NCI-H2081 treated with DMSO at 0.1 percent for 48 hours (cell line): ENCODE measurements at places on chromosomes 3 and 15.

DNA sequence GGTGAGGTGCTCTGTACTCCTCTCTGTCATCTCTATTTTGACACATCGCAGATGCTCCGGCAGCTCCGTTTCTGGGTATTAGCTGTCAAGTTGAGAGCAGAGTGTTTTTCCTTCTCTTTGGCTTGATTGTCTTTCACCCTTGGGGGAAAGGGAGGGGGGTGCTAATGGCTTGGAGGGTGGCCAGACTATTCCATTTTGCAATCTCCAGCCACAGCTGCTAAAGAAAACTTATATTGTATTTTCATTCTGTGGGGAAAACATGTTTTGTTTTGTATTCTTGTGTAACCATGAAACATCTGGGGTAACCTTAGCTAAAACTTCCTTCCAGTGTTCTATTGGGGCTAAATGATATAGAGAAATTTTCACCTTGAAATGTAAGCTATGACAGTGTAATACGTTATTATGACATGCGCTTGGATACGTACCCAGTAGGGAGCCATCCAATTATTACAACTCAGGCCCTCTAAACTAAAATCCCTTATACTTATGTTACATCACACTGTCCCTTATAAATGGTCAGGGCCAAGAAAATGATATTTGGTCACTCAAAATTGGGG lies 14.0 kb upstream of the LARP6 start:
- no peak for DNase-seq

- DNase-seq = no peak
Measured at GRCh38 chr15:35244227-35244626, 159.1 kb upstream of the NANOGP8 start.

DNA sequence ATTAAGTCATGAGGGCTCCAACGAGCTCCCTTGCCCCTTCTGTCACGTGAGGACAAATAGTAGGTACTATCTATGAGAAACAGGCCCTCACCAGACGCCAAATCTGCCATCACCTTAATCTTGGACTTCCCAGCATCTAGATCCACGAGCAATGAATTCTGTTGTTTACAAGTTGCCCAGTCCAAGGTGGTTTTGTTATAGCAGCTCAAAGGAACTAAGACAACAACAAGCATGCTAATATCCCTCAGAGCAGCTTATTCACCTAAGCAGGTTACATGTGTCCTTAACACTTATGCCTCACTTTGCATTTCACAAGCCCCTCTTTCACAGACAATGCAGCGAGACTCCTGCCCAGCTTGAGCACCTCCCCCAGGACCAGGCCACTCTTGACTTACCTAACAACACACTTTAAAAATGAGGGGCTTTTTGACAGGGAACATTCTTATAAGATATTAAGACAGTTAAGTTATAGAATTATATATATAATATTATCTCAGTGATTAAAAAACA lies 219.5 kb downstream of the PLCH1 start:
- no peak for DNase-seq

GRCh38 chr15:68312701-68313204 lies 35.2 kb downstream of the FEM1B start:
- DNase-seq = no peak

- DNase-seq = no peak
Measured at GRCh38 chr15:52567871-52568600, 794 bp downstream of the ARPP19 start.

GRCh38 chr3:184409331-184409926 lies 29.6 kb downstream of the CHRD start:
- DNase-seq = no peak

DNA sequence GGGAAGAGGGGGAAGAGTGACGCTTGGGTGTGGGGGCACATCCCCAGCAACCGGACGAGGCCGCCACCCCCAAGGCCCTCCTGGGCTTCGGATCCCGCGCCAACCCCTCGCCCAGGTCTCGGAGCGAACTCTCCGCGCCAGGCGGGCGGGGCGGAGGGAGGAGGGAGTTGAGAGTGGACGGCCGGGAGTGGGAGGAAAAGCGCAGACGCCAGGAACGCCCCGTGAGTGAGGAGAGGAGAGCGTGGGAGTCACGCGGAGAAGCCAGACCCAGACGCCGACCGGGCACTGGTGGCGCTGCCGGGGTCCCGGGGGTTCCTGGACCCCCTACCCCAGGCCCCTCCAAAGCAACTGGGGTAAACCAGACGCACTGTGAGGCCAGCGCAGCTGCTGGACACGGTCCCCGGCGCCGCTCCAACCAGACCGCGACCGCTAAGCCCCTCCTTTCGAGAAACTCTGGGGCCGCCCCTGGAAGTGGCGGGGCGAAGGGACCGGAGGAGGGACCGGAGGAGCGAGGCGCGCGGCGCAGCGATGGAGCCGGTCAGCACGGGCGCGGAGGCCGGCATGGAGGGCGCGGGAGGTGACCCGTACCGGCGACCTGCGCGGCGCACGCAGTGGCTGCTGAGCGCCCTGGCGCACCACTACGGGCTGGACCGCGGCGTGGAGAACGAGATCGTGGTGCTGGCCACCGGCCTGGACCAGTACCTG lies at the start of gene EFCC1:
TSS of gene EFCC1 (plus strand) at position 204 of the 705 bp plus-strand sequence. CDS start at position 529, 325 bp downstream.
- no peak for DNase-seq

DNA sequence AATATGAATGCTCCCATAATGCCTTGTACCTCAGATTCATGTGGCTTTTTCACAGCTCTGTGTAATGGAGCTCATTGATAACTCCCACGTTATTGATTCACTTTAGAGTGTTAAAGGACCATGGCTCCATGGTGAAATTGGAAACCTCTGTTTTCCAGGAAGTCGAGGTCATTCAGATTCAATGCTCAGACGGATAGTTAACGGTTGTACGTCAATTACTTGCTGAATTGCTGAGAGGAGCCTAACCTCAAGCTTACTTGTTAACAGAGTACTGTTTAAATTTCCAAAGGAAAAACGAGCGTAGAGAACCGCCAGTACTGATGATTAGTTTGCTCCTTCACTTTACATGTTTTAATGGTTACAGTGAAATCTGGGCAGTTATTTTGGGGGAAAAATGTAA lies 11.1 kb downstream of the ABHD17C start:
- DNase-seq = no peak

DNA sequence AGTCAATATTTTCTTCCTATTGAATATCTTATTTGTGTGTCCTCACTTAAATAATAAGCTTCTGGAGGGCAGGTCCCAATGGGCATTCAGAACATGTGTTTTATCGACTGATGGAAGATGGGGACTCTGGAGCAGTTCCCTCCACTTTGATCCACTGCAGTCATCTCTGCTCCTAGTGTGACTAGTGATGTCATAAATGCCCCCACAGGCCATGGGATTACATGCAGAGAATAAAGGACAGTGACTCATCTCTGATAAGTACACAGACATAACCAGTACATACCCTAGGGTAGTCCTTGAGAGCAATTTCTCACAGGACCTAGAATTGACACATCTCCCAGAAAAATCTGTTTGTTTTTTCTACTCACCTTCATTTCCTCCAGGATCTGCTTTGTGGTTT lies 49.4 kb upstream of the FMN1 start:
- DNase-seq = no peak

GRCh38 chr3:198079771-198080520 lies 119.9 kb downstream of the LMLN start:
- DNase-seq = no peak

DNA sequence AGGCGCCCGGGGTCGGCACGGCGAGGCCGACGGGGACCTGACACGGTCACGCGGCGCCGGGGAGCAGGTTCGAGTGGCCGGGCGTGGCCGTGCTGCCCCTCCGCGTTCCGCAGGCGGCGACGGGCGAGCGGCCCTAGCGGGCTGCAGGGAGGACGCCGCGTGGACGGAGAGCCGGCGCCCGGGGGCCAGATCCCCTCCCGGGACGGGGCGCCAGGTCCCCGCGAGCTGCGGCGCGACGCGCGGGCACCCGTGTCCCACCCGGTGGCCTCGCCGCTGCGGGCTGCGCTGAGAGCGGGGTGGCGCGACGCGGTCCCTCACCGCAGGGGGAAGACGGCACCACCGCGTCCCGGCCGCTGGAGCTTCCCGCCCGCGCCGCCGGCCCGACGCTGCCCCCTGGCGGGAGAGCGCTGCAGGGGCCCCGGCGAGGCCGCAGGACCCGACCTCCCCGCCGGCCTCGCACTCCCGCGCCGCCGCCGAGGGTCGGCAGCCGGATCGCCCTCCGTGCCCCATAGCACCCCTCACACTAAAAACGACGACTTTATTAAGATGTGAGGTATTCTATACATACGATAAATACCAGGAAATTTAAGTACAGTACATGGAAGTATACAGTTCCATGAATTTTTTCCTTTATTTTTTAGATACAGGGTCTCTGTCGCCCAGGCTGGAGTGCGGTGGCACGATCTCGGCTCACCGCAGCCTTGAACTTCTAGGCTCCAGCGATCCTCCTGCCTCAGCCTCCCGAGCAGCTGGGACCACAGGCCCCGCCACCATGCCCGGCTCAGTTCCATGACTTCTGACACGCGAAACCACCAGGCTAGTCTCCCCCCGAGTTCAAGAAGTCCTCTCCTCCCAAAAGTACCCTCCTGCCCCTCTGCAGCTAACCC lies 1.3 kb upstream of the PIGZ start:
- DNase-seq = no peak

DNA sequence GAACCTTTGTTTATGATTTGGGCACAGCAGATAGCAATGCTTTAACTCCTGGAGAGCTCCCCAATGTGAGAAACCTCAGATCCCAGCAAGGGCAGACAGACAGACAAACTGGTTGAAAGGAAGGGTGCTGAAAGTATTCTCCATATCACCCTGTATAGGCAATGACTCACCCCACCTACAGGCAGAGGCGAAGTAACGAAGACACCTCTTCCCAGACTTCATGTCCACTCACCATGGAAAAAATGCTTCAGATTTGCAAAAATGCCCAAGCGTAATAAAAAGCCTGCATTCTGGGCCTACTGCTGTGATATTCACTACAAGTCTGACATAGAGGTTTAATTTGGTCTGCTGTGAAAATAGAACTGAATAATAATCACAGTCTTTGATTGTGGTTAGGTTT lies 50.5 kb downstream of the THBS1 start:
- DNase-seq = no peak

DNA sequence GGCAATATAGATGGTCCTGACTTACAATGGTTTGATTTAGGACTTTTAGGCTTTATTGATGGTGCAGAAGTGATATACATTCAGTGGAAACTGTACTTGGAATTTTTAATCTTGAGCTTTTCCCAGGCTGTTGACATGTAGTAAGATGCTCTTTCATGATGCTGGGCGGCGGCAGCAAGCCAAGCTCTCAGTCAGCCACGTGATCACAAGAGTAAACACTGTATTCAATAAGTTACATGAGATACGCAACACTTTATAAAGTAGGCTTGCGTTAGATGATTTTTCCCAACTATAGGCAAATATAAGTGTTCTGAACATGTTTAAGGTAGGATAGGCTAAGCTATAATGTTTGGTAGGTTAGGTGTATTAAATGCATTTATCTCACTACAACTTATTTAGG lies 17.9 kb downstream of the PARP9 start:
- DNase-seq = no peak

DNA sequence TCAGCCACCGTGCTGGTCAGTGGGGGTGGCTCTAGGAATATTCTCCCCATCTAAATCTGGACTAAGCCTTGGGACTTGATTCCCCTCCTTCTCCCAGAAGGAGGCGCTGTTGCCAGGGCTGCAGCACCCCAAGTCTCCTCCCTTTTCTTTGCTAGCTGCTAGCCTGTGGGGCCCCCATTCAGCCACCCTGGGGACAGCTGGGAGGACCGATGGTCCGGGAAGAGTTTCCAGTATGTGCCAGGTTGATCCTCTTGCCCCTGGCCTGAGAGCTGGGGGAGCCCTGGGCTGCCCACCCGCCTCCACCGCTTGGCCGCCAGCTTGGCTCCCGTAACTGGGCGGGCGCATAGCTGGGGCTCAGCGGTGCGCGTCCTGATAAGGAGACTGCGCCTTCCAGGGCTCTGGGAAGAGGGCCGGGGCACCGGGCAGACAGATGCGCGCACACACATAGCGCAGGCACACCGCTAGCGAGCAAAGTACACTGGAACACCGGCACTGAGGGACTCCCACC lies 4.2 kb downstream of the SMAD6 start:
- no peak for DNase-seq

DNA sequence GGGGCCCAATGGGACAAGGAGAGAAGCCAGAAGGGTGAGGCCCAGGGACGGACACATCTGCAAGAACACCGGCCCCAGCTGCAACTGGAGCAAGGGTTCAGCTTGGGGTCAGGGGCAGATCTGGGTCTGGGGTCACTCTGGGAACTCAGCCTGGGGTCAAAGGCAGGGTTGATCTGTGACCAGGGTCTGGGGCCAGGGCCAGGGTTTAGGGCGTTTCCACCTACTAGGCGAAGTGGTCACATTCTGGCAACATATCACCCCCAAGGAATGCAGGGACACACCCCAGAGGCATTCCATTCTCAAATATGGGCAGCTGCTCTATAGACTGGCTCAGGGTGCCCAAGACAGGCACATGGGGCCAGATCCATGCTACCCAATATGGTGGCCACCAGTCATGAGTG lies 9.0 kb downstream of the UROC1 start:
- no peak for DNase-seq

- no peak for DNase-seq
Measured at GRCh38 chr15:59259137-59259943, 52.7 kb downstream of the LDHAL6B start.

DNA sequence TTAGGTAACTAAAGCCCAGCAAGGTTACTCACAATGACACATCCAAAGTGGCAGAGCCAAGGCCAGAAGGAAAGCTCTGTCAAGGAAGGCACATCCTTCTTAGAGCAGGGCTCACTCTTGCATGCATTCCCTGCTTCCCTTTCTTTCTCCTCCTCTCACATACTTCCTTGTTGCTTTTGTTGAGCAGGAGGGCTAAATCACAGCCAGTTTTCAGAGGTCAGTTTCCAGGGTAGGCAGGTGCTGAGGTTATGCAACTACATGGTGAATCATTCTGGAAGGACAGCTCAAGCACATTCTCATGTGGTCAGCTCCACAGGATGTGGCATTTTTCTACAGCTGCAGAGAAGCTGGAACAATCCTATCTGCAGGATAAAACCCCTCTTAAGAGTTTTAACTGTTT lies 275.6 kb downstream of the ZNF621 start:
- DNase-seq = no peak

GRCh38 chr15:83700082-83700481 lies 46.2 kb downstream of the ADAMTSL3 start:
- DNase-seq = no peak

GRCh38 chr3:18215639-18216038 lies 209.5 kb downstream of the SATB1 start:
- no peak for DNase-seq
